Inflammatory macrophage (primary cell): ENCODE measurements at places on chromosomes 2 and 18.

- DNase-seq = no peak
Observed at GRCh38 chr2:96154506-96155380, 9.5 kb upstream of the DUSP2 start.

DNA sequence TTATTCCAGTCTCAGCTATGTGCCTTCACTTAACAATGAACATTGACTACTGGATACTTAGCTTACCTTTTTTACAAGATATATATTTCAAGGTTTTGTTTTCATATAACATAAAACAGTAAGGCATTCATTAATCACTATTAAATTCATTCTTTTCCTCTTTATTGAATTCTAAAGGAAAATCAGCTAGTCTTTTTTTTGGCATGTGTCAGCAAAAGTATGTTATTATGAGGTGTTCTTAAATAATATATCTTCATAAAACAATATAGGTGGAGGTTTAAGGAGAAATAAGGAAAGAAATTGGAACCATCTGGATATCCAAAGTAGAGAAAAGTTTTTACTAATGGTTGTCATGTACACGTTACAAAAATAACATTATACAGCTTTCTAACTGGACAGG is 472.6 kb downstream of the ARHGAP15 start:
- no peak for DNase-seq

GRCh38 chr2:20672201-20672951 is 5.4 kb downstream of the GDF7 start:
- no peak for DNase-seq

DNA sequence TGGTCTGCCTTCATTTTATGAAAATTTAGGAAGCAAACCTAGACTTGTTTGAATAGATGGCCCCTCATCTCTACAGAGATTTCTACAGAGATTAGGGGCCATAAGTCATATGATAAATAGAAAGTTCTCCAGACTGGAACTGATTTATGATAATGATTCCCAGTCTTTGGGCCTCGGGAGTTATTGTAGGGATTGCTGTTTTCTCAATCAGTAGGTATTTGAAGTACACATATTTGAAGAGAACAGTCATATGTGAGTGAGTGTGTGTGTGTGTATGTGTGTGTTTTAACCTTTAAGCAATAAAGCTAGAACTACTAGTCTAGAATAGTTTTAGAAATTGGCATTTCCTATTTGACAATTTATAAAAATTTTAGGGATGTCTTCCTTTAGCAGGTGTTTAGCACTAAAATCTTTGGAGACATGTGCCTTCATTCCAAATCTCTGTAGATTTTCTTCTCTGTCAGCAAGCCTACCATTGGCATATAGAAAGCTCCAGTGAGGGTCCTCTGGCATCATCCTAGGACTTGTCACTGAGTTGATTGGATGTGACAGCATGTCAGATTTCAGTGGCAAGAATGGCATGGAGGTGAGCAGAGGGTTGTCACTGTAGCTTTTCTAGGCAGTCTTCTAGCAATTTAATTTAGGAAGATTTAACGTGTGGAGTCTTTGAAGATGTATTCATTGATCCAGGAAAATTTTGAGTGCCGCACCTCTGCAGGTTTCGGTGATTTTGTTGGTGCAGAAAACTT is 71.2 kb downstream of the MYO1B start:
- no peak for DNase-seq

DNA sequence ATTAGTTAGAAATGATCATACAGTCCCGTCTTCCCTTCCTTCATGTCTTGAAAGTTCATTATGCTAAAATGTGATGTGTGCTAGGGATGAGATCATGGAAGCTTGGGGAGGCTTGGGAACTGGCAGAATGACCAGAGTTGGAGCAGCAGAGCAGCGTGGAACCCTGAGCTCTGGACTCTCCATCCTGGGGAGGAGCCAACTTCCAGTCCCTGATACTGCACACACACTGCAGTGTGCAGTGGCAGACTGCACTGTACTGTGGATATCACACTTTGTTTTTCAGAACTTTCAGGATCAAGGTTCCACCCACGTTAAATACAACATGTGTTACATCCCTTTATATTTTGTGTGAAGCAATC is 27.3 kb upstream of the GREB1 start:
- DNase-seq = no peak

DNA sequence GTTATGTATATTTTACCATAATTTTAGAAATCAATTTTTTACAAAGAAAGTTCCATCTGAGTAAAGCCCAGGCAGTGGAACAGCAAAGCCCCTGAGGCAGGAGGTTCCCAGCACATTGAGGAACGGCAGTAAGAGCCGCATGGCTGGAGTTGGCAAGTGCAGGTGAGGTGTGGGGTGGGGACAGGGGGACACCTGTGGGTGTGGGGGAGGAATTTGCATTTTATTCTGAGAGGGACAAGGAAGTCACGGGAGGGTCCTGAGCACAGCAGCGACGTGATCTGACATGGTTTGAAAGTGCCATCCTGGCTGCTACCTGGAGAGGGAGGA is 16.1 kb upstream of the ADI1 start:
- DNase-seq = no peak

- peak; percentile 39 for DNase-seq
Observed at GRCh38 chr2:130864830-130865800, 28.4 kb downstream of the ARHGEF4 start.

DNA sequence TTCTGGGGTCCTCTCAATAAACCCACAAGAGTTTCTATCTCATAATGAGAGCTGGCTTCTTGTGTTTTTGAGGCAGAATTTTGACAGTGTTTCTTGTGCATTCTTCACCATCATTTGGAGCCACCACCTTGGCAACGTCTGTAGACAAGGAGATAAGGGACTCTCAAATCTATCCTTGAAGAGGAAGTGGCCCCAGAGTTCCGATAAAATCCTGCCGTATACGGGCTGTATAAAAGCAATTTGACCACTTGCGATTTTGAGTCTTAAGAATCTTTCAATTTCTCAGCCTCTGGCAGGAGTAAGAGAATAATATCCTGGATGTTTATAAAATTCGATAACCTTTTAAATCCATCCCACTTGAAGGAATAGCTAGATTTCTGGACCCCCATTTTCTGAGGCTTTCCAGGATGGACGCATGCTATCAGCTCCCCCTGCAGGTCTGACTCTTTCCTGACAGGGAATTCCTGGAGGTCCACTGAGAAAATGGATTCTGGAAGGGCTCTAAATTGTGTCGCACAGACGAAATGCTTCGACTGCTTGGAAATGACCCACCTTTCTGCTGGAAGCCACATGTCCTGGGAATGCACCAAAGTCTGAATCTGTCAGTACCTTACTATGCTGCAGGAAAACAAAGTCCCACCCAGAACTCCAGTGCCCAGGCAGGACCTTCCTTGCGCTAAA is 54.1 kb downstream of the E2F6 start:
- DNase-seq = peak; percentile 24
